ENCODE measurements at places on chromosomes 16 and 17.

- no peak for DNase-seq
Measured at GRCh38 chr16:21283521-21284289, 5.6 kb upstream of the CRYM start.

DNA sequence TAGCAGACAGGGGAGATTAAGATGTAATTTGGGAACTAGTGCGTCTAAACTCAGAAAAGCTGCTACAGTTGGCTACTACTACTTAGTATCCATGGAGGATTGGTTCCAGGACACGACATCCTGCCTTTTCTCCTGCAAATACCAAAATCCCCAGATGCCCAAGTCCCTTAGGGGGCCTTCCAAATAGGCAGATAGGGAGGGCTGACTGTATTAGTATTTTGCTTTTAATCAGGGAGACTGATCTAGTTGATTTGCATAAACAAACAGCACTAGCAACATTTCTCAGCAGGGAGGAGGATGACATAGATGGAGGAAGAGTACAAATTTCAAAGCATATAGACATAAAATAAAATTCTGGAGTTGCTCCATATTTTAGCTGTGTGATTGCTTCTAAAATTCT is 621.6 kb upstream of the GOT2 start:
- DNase-seq: no peak

DNA sequence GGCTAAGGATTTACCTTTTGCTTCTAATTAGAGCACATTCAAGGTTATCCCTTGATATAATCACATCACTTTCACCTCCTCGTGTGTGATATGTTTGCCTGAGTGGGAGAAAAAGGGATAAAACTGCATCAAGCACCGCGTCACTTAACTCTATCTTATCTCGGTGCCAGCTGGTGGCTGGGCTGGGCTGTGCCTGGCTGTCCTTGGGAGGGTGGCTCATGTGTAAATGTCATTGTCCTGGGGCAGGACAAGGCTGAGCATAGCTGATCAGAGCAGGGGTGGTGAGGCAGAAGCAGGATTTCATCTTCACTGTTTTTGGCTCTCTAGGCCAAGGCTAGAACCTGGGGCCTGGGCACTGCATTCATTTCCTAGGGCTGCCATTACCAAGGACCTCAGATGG is 105.3 kb downstream of the RAP1GAP2 start:
- DNase-seq: no peak

DNA sequence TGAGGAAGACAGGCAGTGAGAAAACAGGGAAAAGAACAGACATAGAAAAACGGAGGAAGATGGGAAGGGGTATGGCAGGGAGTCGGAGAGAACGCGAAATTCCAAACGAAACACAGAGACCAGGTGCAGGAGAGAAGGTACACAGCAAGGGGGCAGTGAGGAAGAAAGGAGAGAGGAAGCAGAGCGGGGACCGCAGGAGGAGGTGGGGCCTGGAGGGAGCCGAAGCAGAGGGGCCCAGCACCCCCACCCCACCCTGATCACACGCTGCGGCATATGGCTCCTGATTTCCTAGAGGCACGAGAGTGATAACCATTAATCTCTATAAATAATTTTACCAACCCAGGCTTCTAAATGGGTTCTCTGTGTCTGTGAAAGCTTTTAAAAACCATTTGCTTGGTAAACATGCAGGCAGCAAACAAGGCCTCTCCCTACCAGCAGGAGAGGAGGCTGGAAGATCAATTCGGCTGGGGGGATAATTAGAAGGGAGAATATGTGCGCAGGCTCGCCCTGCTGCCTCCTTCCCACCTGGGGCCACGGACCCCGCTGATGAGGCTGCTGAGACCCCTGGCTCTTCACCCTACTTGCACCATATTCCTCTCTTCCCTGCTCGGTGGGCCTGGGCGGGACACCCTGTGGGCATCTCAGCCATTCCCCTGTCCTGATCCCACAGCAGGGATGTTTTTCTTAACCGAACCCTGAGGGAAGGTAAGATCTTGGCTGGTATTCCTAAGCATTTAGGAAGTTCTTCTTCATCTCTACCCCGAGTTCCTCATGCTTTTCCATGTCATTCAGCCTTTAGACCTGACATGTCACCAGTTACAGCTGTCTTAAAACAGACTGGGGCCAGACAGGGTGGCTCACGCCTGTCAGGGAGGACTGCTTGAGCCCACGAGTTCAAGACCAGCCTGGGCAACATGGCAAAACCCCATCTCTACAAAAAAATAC is 86.7 kb downstream of the TMEM132E start:
- DNase-seq: no peak

GRCh38 chr16:19118938-19119431 is 5.2 kb downstream of the ITPRIPL2 start:
- peak; percentile 82 for DNase-seq

DNA sequence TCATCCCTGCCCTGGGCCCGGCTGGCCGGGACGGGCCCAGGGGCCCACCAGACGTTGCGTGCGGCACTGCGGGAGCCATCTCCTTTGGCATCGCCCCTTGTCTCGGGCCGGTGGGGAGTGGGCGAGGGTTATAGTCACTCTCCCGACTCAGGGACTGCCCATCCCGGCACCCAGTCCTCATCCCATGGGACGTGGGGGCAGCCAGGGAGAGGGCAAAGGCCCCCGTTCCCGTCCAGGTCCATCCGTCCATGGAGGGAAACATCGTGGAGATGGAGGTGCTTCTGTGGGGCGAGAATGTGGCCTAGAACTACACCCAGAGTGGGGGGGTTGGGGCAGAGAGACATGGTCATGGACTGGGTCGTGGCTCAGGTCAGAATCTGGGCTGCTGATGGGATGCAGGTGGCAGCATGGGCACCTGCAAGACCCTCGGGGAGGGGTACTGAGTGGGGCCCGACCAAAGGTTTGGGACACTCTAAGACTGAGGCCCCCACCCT is 2.4 kb upstream of the WDR90 start:
- DNase-seq: no peak

- no peak for DNase-seq
Measured at GRCh38 chr17:6969323-6969726, 26.5 kb upstream of the ALOX12 start.

GRCh38 chr16:177981-178667 is 1.6 kb downstream of the HBA1 start:
- DNase-seq: no peak

DNA sequence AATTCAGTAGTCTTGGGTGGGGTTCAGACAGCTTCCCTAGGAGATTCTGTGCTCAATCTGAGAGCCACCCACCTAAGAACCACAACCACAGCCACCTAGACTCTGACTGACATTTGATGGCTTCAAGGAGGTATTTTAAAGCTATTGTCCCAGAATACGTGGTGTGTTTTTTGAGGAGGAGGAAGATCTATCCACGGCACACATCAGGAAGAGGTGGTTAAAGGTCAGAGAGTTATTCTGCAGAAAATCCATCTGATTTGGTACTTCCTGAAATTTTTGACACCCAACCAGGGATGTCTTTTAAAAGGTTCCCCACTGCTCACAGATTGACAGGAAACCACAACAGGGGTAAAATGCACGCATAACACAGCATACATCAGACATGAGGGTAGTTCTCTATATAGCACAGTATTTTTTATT is 25.1 kb downstream of the SMARCE1 start:
- DNase-seq: no peak

GRCh38 chr17:75959051-75959838 is 18.4 kb upstream of the FBF1 start:
- DNase-seq: no peak

DNA sequence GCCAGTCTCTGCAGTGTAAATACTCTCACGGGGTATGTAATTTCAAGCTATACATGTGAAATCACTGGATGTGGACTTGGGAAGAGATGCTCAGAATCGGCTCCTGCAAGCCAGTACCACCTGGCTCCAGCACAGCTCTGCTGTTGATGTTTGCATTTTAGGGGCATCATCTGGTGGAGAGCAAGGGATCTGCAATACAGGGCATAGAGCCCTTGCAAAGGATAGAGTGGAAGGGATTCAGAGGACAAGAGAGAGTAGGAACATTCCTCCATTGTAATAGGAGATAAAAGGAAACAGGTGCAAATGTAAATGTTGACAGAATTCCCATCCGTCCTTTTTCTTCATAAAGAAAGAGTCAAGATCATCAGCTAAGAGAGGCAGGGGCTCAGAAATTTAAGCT is 184.1 kb downstream of the PMP22 start:
- no peak for DNase-seq

All from skeletal muscle cell (primary cell).